ENCODE measurements at places on chromosomes 4 and X. TPM values are rescaled to one million over a fixed set of nuclear protein-coding genes. Genes with fewer than 3 reads are reported as not detected.

EDNRA gene
- not detected for total RNA-seq

TFDP3 gene
- total RNA-seq: not detected

COQ2 gene
- 18.7 TPM for total RNA-seq

ALG13 gene
- 40.1 TPM for total RNA-seq

DNA sequence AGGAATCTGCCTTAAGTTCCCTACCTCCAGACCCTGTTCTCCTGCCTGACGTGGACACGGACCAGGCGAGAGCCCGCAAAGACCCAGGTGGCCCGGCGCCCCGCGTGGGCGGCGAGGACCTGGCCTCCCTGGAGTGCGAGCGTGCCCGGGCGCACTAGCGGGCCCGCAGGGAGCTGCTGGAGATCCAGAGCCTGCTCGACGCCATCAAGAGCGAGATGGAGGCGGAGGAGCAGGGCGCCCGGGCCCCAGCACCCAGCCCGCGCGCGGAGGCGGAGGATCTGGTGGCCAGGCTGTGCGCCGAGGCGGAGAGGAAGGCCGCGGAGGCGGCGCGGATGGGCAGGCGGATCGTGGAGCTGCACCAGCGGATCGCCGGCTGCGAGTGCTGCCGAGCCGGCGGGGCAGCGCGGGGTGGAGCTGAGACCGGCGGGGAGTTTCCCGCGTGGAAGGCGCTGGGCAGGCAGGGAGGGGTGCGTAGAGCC lies 18.2 kb downstream of the MRFAP1 start:
- peak overlapping the region; percentile 54 for H3K4me3 ChIP-seq
- DNase-seq: peak; percentile 63
- peaks cover 18% of the 10 kb centered on the region for H3K4me1 ChIP-seq
- H3K36me3 ChIP-seq: no peaks in the 10 kb centered on the region

DNA sequence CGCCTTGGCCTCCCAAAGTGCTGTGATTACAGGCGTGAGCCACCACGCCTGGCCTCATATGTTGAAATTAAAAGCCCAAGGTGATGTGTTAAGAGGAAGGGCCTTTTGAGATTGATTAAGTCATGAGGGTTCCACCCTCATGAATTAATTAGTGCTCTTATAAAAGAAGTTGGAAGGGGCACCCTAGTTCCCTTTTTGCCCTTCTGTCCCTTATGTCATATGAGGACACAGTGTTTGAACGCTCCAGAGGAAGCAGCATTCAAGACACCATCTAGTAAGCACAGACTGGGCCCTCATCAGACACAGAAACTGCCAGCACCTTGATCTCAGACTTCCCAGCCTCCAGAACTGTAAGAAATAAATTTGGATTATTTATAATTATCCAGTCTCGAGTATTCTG lies 5.1 kb upstream of the APLN start:
- H3K27ac ChIP-seq: no peak overlapping the region
- peaks cover 8% of the 10 kb centered on the region for H3K27me3 ChIP-seq
- H3K36me3 ChIP-seq: no peaks in the 10 kb centered on the region
- peaks cover 8% of the 10 kb centered on the region for H3K4me1 ChIP-seq
- DNase-seq: no peak
- H3K4me3 ChIP-seq: no peak overlapping the region

DNA sequence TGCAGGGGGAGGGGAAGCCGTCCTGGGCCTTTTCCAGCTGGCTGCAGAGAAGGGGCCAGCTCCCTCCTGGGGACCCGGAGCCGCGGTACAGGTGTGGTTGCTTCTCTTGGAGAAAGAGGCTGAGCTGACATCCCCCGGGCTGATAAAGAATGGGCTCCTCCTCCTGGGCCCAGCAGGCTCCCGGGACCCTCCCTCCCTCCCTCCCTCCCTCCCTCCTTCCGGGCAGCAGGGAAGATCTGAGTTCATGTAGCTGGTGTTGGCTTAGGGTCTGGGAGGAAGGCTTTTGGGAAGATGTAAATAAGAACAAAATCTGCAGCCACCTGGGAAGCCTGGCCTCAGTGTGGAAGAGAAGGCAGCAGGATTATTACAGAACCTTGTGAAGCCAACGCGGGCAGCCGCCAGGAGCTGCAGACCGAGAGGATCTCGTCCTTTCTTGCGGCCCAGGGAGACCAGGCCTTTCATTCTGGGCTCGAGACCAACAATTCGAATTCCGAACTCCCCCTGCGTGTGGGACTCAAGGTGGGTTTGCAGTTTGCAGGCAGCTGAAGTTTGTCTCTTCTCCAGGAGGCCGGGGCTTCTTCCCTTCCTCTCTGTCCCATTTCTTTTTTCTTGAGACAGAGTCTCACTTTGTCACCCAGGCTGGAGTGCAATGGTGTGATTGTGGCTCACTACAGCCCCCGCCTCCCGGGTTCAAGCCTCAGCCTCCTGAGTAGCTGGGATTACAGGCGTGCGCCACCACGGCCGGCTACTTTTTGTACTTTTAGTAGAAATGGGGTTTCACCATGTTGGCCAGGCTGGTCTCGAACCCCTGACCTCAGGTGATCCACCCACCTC lies at the start of gene PLCXD1:
Gene PLCXD1, plus strand, starts transcription at position 216 of the 834 bp plus-strand sequence. CDS start 2,807 bp downstream, outside the sequence.
- peak within 1 kb of the TSS; percentile 74 for H3K4me3 ChIP-seq
- peak within 1 kb of the TSS; percentile 45 for H3K27ac ChIP-seq
- H3K4me1 ChIP-seq: peaks cover 19% of the 10 kb centered on the region
- H3K36me3 ChIP-seq: peaks cover 15% of the 10 kb centered on the region

DNA sequence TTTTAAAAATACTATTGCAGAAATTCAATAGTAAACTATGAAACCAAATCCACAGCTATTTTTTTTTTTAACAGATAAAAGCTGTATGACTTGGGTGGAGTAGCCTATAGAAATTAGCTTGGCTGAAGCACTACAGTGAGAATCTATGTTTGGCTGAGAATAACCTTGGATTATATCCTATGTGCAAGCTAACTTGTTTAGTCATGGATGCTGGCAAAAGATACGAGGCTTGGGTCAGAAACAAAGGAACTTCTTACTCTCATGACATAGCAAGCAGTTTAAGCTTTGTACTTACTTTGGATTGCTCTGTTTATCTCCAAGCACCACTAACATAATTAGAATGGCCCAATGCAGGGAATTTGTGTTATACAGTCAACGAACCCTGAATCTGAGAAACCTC lies 119.2 kb upstream of the GRID2 start:
- H3K4me3 ChIP-seq: no peak overlapping the region
- H3K27ac ChIP-seq: no peak overlapping the region
- H3K36me3 ChIP-seq: no peaks in the 10 kb centered on the region
- H3K27me3 ChIP-seq: no peaks in the 10 kb centered on the region

DNA sequence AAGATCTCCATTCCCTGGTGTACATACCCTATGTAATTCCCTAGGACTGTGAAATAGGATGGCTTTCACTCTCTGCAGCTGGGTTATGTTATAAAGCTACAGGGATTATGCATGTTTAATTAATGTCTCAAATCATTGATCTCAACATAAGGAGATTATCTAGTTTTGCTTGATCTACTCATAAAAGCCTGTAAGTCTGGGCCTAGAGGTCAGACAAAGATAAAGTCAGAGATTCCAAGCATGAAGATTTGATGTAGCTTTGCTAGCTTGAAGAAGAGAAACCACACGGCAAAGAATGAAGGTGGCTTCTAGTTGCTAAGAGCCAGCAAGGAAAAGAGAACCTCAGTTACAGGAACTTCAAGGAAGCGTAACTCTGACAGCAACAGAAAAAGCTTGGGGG lies 456.9 kb downstream of the CCSER1 start:
- H3K36me3 ChIP-seq: no peaks in the 10 kb centered on the region
- DNase-seq: no peak
- no peak overlapping the region for H3K4me3 ChIP-seq
- H3K4me1 ChIP-seq: no peaks in the 10 kb centered on the region

- no peak for DNase-seq
- no peak overlapping the region for H3K27ac ChIP-seq
- no peaks in the 10 kb centered on the region for H3K36me3 ChIP-seq
- no peaks in the 10 kb centered on the region for H3K27me3 ChIP-seq
Measured at GRCh38 chrX:118621081-118621759, 106.2 kb upstream of the IL13RA1 start.

- no peak overlapping the region for H3K4me3 ChIP-seq
- H3K27ac ChIP-seq: no peak overlapping the region
- DNase-seq: no peak
Measured at GRCh38 chr4:189510601-189511000, 430.1 kb upstream of the FRG1 start.

DNA sequence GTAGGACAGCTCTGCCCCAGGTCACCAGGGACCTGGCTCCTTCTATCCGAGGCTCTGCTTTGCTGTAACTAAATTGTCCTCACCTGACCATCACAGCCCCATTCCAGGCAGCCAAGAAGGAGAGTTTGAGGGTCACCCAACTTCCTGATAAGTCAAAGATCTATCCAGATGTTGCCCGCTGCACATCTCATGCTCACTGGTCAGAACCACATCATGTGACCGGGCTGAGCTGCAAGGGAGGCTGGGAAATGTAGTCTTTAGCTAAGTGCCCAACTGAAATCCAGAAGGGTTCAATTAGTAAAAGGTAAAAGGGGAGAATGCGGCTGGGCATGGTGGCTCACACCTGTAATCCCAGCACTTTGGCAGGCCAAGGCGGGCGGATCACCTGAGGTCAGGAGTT lies 18.4 kb downstream of the HMX1 start:
- H3K4me3 ChIP-seq: no peak overlapping the region
- no peak overlapping the region for H3K27ac ChIP-seq

DNA sequence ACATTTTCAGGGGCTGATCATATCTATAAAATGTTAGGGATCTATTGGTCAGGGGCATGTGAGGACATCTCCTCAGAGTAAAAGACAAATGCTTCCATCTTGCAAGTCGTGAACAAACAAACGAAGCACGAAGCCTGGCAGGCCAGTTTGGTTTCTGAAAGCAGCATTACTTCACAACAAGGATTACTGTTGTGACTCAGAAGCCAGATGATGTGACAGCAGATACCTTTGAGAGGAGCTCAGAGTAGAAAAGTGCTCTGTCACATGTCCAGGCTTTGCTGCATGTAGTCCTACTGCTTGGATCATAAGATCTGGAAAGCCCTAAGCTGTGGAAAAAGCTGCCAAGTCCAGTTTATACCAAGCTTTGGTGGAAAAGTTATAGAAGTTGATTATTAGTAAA lies 1827.2 kb downstream of the ARAP2 start:
- no peak overlapping the region for H3K4me3 ChIP-seq
- H3K27me3 ChIP-seq: no peaks in the 10 kb centered on the region
- no peaks in the 10 kb centered on the region for H3K36me3 ChIP-seq
- H3K27ac ChIP-seq: no peak overlapping the region
- H3K4me1 ChIP-seq: no peaks in the 10 kb centered on the region

GRCh38 chr4:185219551-185220344 lies 10.3 kb downstream of the SNX25 start:
- peaks cover 5% of the 10 kb centered on the region for H3K36me3 ChIP-seq
- DNase-seq: no peak
- no peaks in the 10 kb centered on the region for H3K27me3 ChIP-seq
- H3K4me3 ChIP-seq: no peak overlapping the region
- H3K4me1 ChIP-seq: peaks cover 21% of the 10 kb centered on the region

DNA sequence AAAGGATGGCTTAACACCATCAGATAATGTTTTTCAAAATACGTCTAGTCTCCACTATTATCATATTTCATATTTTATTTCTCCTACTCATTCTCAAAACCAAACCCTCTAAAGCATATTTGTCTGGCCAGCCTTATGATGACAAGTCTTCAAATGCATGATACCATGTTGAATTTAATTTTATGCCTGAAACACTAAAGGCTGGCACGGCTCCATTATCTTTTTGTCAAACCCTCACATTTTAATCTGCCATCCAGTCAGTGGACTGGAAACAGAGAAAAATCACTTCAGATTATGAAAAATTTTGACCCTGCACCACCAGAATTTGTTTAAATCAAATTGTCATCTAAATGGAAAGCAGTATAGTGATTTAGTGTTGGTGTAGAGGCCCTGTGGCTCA lies 42.9 kb downstream of the SCD5 start:
- no peaks in the 10 kb centered on the region for H3K4me1 ChIP-seq
- peaks cover 3% of the 10 kb centered on the region for H3K27me3 ChIP-seq
- DNase-seq: no peak
